Nephron progenitor cell (in vitro differentiated cells): ENCODE measurements at places on chromosomes 16 and 17.

GRCh38 chr16:53257001-53257400 is 177.3 kb upstream of the RBL2 start:
- no peak for DNase-seq

GRCh38 chr17:8176197-8176940 is at the start of gene TMEM107:
TSS of gene TMEM107 (minus strand) at chr17:8176380. CDS start at chr17:8176286, 94 bp downstream.
- peak; percentile 91 for DNase-seq

GRCh38 chr16:83137894-83138293 is 511.1 kb downstream of the CDH13 start:
- no peak for DNase-seq

DNA sequence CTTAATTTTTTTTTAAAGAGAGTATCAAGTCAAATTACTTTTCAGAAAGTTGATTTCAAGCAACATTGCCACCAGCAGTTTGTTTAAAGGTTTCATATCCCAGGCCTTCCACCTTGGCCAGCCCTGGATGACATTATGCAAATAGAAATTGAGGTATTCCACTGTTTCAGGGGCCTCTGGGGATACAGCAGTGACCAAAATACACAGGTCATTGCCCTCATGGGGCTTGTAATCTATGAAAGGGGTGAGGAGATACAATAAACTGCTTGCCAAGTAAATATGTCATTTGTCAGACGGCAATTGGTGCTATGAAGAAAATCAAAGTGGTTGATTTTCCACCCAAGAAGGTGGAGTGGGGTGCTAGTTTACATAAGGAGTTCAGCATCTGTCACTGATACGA is 37.8 kb upstream of the TMC5 start:
- DNase-seq: no peak

GRCh38 chr17:83109793-83110645 is 30.6 kb downstream of the METRNL start:
- DNase-seq: no peak

DNA sequence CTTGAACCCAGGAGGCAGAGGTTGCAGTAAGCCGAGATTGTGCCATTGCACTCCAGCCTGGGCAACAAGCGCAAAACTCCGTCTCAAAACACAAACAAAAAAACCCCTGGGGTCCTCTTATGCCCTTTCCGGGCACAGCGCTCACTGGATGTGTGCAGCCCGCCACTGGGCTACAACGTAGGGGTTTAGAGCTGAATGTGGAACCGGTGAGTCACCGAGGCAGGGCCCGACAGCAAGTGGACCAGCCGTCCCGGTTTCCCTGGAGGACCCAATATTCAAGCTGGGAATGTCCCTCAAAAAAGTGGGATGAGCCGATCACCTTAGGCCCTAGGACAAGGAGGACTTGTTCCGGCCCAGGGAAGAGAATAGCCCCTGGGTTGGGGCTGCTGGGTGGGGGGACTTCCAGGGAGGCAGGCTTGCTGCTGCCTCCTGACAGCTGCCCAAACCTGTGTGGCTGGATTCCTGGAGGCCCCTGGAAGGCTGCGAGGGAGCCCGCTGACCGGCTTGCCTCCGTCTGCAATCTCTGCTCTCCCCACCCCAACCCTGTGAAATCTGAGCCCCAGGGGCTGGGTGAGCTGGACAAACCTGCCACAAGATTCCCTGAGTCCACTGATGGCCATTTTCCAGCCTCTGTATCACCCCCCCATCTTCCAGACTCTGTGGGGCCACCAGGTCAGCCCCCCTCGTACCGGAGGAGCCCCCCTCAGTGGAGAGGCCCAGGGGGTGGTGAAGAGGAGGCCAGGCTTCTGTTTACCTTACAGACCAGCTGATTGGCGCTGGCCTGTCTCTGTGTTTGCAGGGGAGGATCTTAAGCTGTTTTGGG is 2.9 kb upstream of the CLDN9 start:
- DNase-seq: peak; percentile 65

DNA sequence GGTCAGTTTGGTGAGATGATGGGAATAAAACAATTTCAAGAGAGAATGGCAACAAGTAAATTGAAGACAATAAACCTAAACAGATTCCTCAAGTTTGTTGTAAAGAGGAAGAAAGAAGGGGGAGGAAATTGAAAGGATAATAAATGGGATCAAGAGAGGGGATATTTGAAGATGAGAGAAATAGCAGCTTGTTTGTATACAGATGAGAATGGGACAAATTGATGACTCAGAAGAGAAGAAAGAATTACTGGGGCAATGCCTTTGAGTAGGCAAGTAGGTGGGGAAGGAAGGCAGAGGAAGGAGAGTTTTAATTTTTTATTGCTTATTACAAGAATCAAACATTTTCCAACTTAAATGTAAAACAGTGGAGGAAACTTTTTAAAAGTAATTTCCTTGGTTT is 98.3 kb downstream of the CHD9 start:
- no peak for DNase-seq

DNA sequence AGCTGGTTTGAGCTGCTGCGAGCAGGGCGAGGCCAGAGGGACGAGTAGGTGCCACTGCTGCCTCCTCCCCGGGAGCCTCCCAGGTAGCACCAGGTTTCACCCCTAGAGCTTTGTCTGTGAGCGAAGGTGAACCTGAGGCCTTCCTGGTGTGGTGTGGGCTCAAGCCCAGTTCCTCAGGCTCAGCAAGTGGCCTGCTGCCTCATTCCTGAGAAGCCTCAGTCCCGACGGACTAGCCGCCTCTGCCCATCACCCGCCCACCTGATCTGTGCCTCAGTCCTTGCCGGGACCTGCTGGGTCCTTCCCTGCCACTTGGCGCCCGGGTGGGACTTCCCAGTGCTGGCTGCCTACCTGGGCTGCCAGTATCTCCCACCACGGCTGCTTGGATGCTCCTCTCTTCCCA is 1.7 kb downstream of the NLRC3 start:
- DNase-seq: no peak

DNA sequence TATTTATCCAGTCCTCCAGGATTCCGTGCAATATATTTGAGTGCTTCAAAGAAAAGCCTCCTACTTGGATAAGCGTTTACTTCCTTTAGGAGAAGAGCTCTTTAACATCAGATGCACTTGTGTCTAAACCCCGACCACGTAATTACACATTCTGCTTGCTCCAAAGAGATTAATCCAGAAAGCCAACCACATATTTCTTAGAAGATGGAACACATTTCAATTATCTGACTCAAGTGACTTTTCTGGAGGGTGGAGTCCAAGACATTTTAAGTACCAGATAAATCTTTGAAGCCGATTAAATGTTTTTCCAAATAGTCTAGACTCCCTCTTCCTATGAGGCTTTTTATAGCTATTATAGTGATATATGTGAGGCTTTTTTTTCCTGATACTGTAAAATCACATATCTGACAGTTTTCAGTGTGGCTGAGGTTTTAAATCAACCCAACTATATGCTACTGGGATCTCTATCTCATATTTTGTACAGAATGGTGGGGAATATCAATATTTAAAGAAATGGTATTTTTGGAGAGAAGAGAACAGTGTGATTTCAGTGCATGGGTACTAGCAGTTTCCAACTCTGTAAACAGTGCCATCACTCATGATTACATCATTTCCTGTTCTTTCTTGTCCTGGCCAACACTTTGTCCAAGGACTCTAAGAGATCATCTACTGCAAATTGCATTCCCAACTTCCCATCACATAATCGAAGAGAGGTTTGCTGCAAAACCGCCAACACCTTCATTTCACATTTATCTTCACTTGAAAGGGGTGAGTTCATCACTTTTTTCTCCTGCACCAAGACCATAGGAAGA is 192.4 kb upstream of the HSBP1 start:
- DNase-seq: no peak

GRCh38 chr16:85589688-85590505 is 23.2 kb upstream of the GSE1 start:
- no peak for DNase-seq

GRCh38 chr17:66372182-66372581 is 69.8 kb downstream of the PRKCA start:
- DNase-seq: no peak

GRCh38 chr17:78999056-78999768 is 10.4 kb downstream of the CANT1 start:
- DNase-seq: no peak

DNA sequence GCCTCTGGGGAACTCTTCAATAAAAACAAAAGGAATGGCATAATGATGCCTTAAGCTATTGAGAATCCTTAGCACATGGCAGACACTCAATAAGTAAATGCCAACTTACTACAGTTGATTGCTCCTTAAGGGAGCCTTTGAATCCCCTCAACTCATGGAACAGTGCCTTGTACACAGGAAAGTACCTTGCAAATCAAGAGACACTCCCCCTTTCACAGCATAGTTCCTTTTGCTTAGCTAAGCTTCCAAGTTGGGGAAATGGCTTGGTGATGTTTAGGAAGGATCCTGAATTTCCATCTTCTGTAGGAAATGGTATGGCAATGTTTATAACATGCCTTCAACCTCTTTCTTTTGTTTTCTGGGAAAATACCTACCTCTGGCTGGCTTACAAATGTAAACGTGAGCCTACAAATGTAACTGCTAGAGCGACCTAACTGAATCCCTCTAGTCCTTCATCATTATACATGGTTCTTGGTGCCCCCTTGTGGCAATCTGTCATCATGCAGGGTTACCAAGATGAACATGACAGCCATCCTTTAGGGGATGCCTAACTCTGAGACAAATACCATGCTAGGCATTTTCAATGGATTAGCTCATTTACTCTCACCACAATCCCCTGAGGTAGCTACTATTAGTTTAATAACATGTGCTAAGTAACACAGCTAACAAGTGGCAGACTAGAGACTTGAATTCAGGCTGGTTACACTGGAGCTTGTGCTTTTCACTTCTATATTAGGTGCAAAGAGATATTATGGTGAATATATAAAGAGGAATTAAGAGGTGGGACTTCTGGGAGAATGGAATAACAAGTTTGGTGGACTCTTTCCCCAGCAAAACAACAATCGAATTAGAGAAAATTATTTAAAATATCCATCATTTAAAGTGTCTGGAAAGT is 65.0 kb downstream of the MMD start:
- DNase-seq: peak; percentile 70

DNA sequence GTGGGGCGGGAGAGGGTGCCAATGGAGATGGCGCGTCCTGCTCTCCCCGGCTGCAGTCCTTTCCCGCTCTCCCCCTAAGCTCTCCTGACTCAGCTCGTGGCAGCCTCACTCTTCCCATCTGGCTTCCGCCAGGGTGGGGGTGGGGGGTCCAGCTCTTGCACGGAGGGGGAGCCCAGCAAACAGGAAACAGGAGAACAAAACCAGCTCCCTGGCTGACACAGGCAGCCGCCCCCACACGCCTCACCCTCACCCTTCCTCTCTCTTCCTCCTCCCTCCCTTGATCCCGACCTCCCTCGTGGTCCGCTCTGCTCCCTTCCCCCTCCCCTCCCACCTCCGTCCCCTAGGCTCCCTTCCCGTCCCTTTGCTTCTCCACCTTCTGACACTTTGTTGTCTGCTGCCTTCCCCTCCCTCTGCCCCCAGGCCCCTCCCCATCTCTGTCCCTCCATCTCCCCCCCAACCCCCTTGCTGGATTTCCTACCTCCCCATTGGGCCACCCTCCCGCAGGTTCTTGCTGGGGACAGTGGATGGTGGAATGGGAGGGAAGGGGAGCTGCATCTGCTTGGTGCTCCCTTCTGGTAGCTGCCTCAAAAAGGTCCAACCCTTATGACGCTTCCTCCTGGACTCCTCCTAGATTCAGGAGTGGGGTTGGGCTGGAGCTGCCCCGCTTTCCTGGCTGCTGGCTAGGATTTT is 23.7 kb downstream of the ARHGAP23 start:
- peak; percentile 46 for DNase-seq

- DNase-seq: no peak
Measured at GRCh38 chr16:27222249-27223225, 19.2 kb downstream of the KDM8 start.

- no peak for DNase-seq
Measured at GRCh38 chr17:76191896-76192295, 48.4 kb downstream of the RNF157 start.

- peak; percentile 56 for DNase-seq
Measured at GRCh38 chr16:1030473-1030901, 42.1 kb upstream of the SSTR5 start.

DNA sequence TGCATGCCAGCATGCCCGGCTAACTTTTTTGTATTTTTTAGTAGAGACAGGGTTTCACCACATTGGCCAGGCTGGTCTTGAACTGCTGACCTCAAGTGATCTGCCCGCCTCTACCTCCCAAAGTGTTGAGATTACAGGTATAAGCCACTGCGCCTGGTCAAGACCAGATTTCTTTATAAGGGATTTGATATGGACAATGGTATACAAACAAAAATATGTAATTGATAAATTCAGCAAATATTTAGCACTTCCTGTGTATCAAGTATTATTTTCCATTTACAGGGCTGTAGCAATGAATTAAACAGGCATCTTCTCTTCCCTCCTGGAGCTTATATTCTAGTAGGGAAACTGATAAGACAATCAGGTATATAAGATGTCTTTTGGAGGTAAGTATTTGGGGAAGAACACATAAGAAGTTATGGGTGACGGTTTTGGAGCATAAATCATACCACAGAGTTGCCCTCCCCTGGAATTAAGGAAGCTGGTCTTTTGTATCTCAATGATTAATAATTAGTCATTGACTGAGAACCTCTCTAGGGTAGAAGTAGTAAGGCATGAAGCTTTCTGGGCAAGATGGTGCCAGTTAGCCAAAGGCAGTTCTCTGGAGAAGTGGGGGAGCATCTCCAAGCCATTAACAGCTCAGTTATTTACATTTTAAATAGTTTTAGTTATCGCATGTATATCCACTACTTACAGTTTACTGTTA is 35.8 kb downstream of the TANC2 start:
- DNase-seq: no peak

- DNase-seq: no peak
Measured at GRCh38 chr17:49635121-49635520, 42.8 kb downstream of the SPOP start.

DNA sequence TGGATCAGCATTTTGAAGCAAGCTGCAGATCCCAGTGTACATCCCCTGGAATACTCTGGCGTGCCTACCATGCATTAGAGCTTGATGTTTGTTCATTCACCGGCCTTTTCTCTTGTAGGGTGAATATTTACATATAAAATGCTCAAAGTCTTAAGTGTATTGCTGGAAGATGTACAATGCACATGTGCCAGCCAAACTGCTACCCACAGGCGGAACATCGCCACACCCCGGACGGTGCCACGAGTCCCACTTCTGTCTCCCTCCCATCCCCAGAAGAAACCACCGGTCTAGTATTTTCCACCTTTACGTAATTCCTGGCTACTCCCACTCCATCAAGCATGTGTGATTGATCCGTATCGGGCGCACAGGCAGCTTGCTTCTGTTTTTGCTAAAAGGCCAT is 4.1 kb downstream of the SLC38A8 start:
- no peak for DNase-seq

GRCh38 chr17:47897561-47897960 is 1.5 kb downstream of the SP2 start:
- DNase-seq: no peak
